ENCODE measurements at places on chromosomes 6 and 20.

- H3K4me1 ChIP-seq = no peaks in the 10 kb centered on the region
- no peaks in the 10 kb centered on the region for H3K36me3 ChIP-seq
- no peak for DNase-seq
These were observed 215.2 kb downstream of the NFATC2 start for GRCh38 chr20:51327251-51327841.

GRCh38 chr6:90003069-90003795 is 109.0 kb downstream of the GJA10 start:
- H3K27ac ChIP-seq = no peak overlapping the region
- H3K36me3 ChIP-seq = peaks cover 9% of the 10 kb centered on the region
- DNase-seq = no peak
- H3K4me1 ChIP-seq = peaks cover 12% of the 10 kb centered on the region

DNA sequence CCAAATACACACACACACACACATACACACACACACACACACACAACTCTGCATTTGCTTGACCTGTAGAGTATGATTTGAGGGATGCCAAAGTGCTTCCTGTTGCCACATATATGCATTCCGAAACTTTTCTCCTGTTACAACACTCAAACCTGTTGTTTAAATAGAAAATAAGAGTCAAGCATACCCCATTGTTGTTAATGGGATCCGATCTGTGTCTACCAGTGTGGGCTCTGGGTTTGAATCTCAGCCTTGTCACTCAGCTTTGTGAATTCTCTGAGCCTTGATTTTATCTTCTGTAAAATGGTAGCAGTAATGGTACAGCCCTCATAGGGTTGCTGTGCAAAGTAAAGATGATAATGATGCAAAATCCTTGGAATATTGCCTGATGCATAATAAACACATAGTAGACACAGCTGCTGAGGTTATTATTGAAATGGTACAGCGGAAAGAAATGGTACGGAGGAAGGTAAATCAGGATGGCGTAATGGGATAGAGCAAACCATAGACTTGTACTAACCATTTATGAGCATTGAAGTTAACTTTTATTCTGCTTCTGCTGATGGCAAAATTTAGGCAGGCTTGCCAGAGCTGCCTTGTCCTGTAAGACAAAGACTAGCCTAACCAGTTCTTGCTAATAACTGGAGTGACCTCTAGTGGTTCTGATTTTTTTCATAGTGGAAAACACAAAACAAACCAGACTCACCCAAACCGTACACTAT is 113.5 kb upstream of the PHACTR1 start:
- DNase-seq = no peak
- peaks cover 4% of the 10 kb centered on the region for H3K4me1 ChIP-seq
- H3K36me3 ChIP-seq = no peaks in the 10 kb centered on the region
- H3K27ac ChIP-seq = no peak overlapping the region

DNA sequence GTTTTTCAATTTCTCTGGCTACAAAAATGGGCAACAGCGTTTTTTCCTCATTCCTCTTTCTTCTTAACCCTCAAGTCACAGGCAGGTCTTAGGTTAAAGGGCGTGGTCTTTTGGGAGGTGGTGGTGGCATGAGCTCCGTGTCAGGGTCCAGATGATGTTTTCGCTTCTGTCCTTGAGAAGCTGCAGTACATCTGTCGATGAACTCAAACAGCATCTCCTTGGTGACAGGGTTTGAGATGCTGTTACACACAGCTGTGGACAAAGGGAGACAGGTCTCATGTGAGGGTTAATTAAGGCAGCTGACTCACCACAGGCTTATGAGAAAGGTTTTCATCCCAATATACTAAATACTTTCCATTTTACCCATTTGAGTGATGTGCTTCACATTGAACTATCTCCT is 350.8 kb downstream of the RNGTT start:
- no peak for DNase-seq
- H3K27me3 ChIP-seq = no peaks in the 10 kb centered on the region
- H3K27ac ChIP-seq = peak overlapping the region; percentile 73

- peaks cover 26% of the 10 kb centered on the region for H3K4me1 ChIP-seq
- H3K36me3 ChIP-seq = peaks cover under 1% of the 10 kb centered on the region
- no peak overlapping the region for H3K27ac ChIP-seq
- peaks cover 29% of the 10 kb centered on the region for H3K27me3 ChIP-seq
These were observed 143.1 kb downstream of the CEP57L1 start for GRCh38 chr6:109238396-109238795.

GRCh38 chr6:107154801-107155160 is 39.5 kb upstream of the BEND3 start:
- peak overlapping the region; percentile 95 for H3K27ac ChIP-seq
- H3K4me1 ChIP-seq = peaks cover 22% of the 10 kb centered on the region
- H3K4me3 ChIP-seq = no peak overlapping the region
- no peak for DNase-seq
- no peaks in the 10 kb centered on the region for H3K36me3 ChIP-seq
- H3K27me3 ChIP-seq = no peaks in the 10 kb centered on the region

DNA sequence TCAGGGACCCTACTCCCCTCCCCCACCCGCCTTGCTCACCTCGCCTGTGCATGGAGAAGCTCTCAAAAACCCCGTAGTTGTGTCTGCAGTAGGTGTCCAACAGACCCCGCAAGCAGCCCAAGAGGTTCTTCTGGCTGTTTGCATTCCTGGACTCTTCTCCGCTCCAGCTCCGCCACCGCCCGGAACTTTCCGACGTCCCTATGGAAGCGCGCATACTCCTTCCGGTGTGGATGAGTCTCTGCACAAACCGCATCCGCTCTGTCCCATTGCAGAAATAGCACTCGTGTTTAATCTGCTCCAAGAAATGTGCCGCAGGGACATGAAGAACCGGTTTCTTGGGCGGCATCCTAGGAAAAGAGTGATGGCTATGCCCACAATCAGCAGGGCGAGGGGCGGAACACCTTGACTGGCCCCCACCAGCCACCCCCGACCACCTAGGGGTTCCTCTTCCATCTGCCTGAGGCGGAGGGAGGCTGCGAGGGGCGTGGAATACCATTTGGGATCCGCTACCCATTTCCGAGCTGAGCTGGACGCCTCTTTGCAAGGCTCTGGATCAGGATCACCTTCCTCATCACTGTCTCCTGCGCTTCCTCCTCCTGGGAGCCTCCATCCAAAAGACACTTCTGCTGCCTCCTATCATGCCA is 20.2 kb downstream of the HLA-DRA start:
- H3K4me3 ChIP-seq = no peak overlapping the region
- DNase-seq = no peak
- peaks cover 6% of the 10 kb centered on the region for H3K4me1 ChIP-seq
- peaks cover 53% of the 10 kb centered on the region for H3K27me3 ChIP-seq

DNA sequence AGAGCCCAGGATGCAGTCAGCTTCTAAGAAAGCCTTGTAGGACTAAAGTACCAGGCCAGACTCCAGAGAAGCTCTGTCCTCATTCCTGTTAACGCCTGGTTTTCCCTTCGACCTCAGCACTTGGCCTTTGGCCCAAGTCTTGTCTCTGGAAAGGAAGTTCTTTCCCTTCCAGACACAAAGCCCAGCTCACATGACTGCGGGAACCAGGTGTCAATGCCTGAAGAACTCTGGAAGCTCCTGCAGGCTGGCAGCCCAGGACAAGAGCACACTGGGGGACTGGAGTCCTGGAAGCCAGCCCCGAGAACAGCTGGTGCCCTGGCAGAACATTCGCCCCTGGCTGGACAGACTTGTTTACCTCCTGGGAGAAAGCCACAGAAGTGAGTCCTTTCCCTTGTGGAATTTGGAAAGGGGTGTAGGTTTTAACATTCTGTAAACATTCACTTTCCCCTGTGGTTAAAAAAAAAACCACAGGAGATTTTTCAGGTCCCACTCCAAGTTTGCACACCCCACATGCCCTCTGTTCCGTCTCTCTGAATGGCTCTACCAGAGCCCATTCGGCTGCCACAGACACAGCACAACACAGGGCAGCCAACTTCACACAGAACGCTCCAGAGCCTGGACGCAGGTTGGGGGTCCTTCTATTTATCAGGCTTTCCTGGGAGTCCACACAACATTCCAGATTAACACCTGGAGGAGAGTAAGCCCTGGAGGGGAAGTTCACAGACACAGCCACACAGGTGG is 18.1 kb downstream of the ACSS1 start:
- peaks cover 48% of the 10 kb centered on the region for H3K4me1 ChIP-seq
- H3K27me3 ChIP-seq = no peaks in the 10 kb centered on the region
- no peak for DNase-seq
- H3K27ac ChIP-seq = no peak overlapping the region
- no peaks in the 10 kb centered on the region for H3K36me3 ChIP-seq

DNA sequence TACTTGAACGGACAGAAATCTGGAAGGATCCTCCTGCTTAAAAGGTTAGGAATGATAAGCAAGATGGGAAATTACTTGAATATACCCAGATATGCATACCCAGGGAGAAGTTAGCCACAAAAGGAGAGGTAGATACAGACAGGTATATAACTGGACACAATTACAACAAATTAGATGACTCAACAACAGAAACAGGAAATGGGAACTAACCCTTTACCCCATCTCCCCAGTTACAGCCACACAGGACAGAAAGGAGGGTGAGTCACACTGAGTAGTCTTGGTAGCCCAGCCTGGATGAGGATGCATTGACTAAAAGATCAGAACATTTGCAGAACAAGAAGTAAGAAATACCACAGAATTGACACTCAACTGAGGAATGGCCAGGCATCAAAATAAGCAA is 61.2 kb downstream of the C6orf52 start:
- no peaks in the 10 kb centered on the region for H3K27me3 ChIP-seq
- no peak overlapping the region for H3K27ac ChIP-seq
- no peak for DNase-seq
- no peaks in the 10 kb centered on the region for H3K4me1 ChIP-seq
